ENCODE measurements at places on chromosomes 5 and 9. TPM values are rescaled to one million over a fixed set of nuclear protein-coding genes. Genes with fewer than 3 reads are reported as not detected.
A peak's percentile ranks its signal among the peaks of the same experiment; 100 is the strongest.

The GABBR2 gene
- total RNA-seq, result 0.61 TPM

DNA sequence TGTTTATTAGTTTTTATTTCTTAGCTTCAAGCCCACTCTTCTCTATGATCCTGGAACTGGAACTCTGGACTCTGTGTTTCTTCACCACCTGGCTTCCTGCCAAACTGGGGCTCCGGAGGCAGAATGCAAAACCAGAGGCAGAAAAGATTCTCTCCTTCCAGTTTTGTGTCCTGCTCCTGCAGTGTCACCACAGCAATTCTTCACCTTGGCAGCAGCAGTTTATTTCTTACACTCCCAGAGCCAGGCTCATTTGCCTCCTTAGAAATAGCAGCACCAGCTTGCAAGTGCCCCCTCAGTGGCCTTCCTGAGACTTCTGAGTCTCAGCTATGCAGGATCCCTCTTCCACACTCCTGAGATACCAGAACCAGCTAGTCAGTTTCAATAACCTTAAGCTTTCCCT is 26.7 kb upstream of the CAMK4 start:
- no peak for DNase-seq

DNA sequence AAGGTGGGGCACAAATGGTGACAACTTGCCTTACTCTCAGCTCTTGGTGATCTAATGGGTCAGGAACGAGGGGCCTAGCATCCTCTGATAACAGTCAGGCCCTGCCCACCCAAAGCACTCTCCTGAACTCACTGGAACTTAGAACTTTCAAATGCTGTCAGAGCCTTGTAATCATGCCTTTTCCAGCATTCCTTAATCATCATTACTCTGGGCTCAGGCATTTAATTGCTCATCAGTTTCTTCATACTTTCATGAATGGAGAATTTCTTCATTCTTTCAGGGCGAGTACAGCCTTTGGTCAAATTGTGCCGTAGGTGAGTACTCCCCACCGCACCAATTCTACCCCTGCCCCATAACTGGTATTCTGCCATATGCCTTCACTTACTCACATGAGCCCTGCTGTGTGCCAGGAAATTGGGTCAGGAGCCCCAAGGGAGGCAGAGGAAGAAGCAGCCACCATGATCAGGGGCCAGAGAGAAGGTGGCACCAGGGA is 30.2 kb upstream of the DUSP1 start:
- peak; percentile 60 for DNase-seq

The TERT gene
- 0.03 TPM for total RNA-seq

The SH2D3C gene
- not detected for total RNA-seq
